Activated CD4-positive, alpha-beta T cell treated with anti-CD3 and anti-CD28 coated beads, Interleukin-2, Interleukin-6, amounts not matched to agents 100 ng/mL and 50 ng/mL, durations not matched to agents 16 hours and 8 hours (primary cell): ENCODE measurements at places on chromosomes 3 and 15.

- no peak for DNase-seq
These were observed 28.4 kb downstream of the TFRC start for GRCh38 chr3:196053487-196053886.

DNA sequence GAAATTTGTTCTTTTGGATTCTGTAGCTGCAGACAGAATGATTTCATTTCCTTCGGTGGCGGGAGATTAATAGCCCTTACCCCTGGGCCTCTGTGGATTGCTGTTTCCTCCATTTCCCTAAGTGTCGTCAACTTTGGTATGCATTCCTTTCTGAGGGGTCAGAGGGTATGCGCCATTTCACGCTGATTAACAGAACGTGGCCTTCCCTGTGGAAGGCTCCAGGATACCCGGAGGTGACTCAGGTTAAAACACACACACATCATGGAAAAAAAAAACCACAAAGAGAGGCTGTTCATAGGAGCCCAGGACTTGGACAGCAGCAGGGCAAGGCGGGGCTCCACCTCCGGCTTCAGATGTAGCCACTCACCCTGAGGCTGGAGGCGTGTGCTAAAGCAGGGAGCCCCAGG, 51.9 kb downstream of the EPHB1 start:
- DNase-seq: no peak

DNA sequence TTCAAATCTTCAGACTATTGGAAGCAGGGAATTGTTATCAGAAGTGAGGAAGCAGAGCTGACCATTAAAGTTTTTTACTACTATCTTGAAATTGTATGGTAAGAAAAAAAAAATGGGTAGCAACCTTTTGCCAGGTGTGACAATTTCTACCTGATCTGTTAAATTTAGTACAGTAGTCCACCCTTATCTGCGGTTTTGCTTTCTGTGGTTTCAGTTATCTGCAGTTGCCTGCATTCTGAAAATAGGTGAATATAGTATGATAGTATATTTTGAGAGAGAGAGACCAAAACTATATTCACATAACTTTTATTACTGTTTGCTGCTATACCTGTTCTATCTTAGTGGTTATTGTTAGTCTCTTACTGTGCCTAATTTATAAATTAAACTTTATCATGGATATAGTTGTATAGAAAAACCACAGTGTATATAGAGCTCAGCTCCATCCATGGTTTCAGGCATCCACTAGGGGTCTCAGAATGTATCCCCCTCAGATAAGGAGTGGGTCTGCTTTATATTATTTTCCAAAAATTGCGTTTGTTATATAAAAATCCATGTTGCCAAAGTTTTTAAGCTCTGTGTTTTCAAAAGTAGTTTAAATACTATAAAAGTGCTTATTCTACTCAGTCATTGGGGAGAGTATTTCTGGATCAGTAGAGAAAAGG, 69.9 kb downstream of the PTPRG start:
- DNase-seq: no peak

DNA sequence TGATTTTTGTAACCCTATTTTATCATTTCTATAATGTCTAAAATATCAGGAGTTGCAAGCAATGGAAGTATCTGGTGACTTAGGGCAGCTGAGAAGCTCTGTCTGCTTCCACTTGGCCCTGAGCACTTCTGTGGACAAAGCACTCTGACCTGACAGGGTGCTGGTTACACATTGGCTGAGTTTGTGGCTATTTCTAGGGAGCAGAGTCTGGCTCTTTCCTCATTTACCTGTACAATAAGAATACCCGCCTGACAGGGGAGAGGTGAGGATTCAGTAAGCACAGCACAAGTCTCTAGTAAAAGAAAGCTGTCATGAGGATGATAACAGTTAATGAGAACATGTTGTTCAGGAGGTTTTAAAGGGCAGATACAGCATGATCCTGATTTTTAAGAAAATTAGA, 33.3 kb upstream of the SPESP1 start:
- DNase-seq: no peak

DNA sequence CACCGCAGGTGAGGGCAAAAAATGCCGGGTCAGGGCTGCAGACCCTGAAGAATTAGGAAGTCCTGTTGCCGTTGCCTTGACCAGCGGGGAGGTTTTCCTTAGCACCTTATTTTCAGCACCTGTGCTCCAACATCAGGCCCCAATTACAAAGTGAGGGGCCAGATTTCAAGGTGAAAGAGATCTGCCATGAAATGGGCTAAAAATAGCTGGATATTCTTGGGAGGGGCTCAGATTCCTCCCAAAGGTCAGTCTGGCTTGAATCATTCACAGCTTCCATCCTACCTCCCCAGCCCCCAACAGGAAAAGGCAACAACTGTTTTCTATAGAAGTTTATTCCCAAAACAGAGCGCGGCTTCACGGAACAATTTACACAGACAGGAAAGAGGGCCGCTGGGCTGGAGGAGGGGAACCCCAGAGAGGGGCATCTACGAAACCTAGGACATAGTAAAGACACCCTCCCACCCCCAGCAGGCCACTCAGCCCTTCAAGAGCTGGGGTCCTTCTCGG, 941 bp upstream of the SLC26A6 start:
- no peak for DNase-seq

DNA sequence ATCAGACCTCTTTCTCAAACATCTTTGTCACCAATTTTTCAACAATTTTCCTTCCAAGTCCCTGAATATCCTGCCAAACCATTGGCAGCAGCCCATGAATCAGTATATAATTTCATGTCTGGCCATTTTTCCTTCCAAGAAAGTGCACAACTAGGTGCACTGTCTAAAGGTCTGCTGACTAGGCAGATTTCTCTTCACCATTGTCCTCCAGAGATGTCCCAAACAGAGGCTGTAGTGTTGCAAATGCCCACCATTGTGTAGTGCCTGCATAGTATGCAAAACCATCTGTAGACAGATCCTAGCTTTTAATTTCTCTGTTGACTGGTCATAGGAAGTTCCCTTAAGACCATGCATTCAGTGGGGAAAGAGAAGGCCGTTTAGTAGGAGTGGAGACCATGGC, 25.0 kb upstream of the GOLGA6L2 start:
- DNase-seq: no peak

GRCh38 chr3:165339753-165340152, 143.6 kb upstream of the SLITRK3 start:
- no peak for DNase-seq

GRCh38 chr3:103968751-103969150, 1398.0 kb upstream of the ALCAM start:
- DNase-seq: no peak

DNA sequence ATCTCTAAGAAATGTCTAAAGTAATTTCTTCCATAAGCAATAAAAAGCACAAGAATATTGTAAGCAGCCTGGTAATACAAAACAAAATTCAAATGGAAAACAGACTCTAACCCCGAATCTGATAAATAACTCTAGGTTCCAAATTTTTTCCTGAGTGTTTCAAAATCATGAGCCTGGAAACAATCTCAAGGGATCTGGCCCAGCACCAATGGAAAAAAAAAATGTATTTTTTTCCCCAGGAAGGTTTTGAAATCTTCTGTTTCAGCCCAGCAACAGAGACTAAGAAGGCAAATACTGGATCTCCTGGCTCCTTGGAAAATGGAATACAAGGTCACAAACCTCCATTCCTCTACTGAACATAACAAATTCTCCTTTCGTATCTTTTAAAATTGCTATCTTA, 13.0 kb downstream of the TBC1D2B start:
- DNase-seq: no peak

DNA sequence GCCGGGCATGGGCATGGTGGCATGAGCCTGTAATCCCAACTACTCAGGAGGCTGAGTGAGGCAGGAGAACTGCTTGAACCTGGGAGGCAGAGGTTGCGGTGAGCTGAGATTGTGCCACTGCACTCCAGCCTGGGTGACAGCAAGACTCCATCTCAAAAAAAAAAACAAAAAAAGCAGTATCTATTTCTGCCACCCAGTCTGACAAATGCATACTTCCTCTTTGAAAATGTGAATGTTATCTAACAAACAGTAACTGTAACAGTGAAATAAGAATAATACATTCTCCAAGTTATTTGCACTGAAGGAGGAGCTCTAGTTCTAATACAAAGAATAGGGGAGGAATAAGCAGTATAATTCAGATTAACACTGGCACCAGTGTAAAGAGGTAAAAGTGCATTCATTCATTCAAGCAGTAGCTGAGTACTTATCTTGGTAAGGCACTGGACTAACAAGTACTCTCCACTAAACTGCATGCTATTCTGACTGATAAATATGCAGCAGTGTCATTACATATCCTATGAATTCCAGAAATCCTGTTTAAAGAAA, 12.9 kb downstream of the VPS13C start:
- no peak for DNase-seq
